ENCODE measurements at places on chromosomes 16 and 17. TPM values are rescaled to one million over a fixed set of nuclear protein-coding genes. Genes with fewer than 3 reads are reported as not detected.

DNA sequence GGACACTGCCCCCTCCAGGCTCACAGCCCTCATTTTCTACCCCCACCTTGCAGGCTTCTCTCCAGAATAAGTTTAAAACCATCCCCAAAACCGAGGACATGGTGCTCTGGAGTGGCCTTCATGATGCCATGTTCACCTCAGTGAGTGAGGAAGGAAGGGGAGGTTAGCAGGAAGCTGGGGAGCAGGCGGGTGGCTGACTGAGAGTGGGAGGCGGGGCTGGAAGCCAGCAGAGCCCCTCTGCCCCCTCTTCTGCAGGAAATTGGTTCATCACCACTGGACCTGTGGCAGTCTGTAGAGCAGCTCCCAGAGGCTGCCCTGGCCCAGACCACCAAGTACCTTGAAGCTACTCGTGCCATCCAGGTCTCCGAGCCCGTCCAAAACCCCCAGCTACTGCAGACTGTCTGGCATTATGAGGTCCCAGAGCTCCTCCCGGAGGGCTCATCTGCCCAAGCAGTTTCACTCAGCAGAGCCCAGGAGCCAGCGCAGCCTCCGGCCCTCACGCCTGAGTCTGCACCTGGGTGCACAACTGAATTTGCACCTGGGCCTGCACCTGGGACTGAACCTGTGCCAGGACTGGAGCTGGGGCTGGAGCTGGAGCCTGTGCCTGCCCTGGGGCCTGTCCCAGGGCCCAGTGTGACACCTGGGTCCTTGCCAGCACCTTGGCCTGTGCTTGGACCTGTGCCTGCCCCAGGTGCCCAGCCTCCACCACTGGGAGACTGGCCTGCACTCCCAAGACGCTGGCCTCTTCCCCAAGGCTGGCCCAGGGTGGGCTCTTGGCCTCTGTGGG is 19.0 kb downstream of the C16orf96 start:
- DNase-seq: no peak

DNA sequence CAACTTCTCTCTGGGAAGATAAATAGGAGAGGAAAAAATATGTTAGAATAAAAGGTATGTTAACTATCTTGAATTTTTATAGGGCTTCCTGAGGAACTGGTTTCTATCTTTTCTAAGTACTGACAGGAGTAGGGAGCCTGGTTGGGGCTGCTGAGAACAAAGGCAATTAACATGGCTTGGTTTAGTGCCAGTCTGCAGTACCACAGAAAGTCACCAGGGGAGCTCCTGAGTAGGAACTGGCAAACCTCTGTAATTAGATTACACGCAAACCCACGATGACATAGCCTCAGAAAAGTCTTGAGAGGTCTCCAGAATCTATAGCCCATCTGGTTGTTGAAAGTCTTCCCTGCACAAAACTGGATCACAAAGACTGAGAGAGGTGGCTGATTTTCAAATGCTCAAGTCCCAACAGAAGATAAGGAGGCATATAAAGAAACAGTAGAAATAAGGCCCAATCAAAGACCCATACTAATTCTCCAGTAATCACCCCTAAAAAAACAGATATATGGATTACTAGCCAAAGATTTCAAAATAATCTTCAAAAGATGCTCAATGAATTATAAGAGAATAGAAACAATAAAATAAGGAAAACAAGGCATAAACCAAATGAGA is 11.7 kb upstream of the CNTNAP4 start:
- DNase-seq: peak; percentile 26

DNA sequence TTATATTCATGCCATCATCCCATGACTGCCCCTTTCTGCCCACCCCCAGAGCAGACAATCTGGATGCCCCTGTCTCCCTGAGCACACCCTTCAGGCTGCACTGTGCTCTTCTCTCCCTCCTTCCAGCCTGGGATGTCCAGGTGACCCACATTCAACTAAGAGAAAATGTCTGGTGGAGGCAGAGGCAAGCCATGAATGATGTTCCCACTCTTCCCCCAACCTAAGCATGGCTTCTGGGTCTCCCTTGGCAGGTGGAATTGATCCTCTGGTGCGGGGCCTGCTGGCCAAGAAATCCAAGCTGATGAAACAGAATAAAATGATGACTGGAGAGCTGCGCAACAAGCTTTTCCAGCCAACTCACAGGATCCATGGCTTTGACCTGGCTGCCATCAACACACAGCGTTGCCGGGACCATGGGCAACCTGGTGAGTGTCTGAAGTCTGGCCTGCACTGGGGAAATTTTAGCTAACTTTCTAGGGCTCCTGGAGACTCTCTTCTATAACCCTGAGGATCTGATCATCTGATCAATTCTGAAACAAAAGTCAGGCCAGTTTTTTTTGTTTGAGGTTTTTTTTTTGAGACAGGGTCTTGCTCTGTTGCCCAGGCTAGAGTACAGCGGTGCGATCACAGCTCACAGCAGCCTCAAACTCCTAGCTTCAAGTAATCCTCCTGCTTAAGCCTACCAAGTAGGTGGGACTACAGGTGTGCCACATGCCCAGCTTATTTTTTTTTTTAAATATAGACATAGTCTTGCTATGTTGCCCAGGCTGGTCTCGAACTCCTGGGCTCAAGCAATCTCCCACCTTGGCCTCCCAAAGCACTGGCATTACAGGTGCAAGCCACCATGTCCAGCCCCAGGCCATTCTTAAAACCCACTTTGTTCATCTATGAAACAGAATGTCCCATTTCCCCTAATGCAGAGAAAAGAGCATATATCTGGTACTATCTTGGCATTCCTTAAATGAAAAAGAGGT is 14.5 kb downstream of the MPO start:
- no peak for DNase-seq

- DNase-seq: no peak
Observed at GRCh38 chr17:20914658-20915057, 128.2 kb downstream of the USP22 start.

The KREMEN2 gene
- 0.96 TPM for total RNA-seq

The KRTAP2-1 gene
- not detected for total RNA-seq

- DNase-seq: no peak
Observed at GRCh38 chr16:23701045-23701444, 12.0 kb downstream of the ERN2 start.

DNA sequence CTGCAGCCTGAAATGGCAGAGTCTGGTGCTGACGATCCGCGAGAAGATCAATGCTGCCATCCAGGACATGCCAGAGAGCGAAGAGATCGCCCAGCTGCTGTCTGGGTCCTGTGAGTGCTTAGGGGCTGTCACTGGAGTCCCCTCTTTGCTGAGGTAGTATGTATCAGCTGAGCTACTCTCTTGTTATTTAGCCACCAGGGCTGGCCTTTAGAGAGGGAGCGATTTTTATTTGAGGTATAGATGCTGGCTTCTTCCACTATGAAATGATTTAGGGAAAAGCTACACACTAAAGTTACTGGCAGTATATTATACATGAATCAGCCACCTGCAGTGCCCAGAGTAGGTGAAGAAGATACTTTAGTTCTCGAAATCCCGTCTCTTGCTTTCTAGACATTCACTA is 2.6 kb downstream of the CDK5RAP3 start:
- no peak for DNase-seq
